ENCODE measurements at places on chromosomes 12 and 14.

DNA sequence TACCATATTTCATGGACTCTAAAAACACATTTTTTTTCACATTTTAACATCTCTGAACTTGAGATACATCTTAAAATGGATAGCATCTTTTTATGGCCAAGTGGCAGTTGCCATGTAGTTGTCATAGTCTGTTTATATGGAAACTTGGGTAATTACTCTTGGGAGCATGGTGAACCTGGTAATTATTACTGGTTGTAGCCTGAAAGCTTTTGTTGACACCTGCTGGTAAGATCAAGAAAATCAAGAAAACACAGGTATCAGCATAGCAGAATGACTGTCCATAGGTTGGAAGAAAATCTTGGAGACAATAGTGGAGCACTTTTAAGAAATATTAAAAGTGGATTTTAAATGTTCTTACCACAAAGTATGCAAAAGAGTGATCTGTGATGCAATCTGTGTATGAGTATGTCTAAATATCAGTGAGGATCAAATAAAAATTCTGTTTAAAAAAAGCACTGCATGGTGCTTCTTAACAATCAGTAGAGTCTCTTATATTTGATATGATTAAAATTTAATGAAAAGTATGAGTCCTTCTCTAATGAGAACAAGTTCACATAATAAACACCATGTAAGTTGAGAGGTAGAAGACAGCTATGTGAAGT is 44.2 kb downstream of the TTC8 start:
- peak; percentile 33 for DNase-seq

DNA sequence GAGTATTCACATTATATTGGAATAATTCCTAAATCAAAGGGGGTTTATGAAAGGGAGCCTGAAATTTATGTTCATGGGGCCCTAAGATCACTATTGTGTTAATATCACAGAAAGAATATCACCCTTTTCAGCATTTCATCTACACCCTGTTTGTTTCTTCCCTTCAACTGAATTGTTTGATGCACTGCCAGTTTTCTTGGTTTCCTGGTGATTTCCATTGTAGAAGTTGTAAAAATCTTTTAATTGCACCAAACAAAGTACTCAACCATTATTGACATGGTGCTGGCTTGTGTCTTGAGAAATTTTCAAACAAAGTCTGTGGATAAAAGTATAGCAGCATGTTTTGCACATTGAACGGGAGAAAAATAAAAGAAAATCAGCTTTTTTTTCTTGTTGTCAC is 154.8 kb upstream of the PRKD1 start:
- DNase-seq = no peak

DNA sequence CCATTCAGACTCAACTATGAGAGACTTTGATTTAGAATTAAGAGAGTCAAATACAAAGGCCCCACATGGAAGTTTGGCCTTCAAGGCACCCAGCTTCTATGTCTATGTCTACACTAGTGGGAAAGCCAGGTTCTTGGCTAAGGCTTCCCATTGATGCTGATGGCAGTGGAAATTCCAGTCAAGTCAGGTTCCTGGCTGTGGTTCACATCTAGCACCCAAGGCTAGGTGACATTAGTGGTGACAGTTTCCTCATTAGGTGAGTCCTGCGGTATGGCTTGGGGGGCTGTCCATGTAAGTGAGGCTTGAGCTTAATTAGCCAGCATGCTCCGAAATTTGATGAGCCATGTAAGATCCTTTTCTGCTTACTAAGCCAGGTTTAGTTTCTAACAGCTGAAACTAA is 460.9 kb downstream of the RMST start:
- DNase-seq = no peak

- no peak for DNase-seq
Measured at GRCh38 chr14:35539969-35540368, 6.0 kb downstream of the INSM2 start.

DNA sequence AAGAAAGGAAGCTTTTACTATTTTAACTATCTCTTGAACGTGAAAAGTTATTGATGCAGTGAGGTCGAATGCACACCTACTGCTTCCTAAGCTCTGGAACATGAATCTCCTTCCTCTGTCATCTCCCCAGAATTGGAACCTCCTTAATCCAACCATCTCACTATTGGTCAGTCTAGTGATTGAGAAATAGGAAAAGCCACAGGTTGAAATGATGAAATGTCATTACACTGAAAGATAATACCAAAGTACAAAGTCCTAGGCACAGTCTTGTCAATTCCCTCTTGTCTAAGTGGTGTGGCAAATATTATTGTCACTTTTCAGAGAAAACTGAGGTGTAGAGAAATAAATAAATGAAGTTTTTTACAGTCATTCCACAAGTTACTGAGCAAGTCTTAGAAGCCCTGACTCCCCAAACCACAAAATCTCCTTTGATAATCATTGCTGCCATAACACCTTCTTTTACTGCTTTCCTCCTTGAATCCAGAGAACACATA is 19.5 kb upstream of the HIGD1C start:
- no peak for DNase-seq

DNA sequence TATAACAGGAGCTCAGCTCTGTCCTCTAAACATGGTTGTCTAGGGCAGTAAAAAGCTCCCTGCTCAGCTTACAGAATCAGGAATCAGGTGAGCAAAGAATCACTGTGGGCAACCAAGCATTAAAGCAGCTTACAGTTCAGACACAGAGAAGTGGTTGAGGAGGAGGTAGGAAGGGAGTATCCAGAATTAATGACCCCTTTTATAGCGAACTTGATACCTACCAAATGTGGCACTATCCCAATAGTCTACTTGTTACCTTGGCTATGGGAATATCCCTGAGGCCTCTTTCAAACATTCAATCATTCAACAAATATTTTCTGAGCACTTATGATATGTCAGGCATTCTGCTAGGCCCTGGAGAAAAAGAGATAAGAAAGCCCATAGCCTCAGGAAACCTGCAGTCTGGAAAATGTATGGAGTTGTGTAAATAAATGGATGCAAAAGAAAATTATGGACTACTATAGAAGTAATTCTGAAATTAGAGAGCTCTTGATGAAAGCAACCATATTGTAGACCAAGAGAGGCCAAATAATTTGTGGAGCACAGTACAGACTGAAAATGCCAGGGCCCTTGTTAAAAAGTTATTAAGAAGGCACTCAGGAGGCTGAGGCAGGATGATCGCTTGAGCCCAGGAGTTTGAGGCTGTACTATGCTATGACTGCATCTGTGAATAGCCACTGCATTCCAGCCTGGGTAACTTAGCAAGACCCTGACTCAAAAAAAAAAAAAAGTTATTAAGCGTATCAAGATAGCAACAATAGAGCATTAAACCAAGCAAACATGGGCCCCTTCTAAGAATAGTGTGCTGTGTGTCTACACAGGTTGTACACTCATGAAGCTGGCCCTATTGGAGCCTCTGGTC is 134.0 kb upstream of the CPSF6 start:
- DNase-seq = no peak

Data from B cell (primary cell).